ENCODE measurements at places on chromosomes 3 and 15.

DNA sequence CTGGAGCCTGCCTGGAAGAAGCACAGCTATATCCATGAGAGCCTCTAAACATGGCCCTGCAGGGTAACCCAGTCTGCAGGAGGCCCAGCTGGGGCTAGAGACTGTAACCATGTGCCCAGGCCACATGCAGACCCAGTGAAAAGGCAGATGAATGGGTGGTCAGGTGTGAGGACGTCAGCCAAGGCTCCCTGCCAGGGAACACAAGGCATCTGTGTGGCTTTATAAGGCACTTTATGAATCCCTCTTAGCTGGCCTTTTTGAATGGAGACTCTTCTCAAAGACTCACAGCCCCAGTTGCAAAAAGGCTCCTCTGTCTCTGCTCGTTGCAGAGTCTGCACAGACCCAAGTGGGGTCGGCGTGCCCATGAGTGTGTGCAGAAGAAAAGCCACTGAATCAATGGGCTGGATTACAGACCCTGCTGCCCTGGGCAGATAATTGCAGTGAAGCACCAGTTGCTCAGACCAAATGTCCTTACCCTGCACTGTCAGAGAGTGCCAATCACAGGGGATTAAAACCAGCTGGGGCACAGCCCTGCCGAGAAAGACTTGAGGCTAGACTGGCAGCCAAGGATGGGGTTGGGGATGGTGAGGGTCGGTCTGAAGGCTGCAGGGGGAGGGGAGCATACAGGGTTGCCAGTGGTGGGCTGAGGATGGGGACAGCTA is 154.2 kb downstream of the RAB11A start:
- DNase-seq, result no peak

DNA sequence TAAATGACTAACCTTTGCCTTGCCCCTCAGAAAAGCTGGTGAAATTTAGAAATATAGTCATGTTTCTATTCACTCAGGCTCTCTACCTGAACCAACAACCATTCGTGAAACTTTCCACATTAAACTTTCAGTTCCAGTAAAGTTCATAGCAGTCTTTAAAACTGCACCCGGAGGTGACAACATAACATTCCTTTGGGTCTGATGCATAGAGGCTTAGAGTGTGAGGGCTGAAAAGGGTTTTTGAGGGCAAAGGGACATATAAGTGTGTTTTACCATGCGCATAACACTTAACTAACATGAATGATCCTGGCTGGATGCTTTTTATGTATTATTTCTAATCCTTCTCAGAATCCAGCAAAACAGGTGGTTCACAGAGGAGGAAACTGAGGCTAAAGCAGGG is 471.7 kb upstream of the MCTP2 start:
- DNase-seq, result no peak

DNA sequence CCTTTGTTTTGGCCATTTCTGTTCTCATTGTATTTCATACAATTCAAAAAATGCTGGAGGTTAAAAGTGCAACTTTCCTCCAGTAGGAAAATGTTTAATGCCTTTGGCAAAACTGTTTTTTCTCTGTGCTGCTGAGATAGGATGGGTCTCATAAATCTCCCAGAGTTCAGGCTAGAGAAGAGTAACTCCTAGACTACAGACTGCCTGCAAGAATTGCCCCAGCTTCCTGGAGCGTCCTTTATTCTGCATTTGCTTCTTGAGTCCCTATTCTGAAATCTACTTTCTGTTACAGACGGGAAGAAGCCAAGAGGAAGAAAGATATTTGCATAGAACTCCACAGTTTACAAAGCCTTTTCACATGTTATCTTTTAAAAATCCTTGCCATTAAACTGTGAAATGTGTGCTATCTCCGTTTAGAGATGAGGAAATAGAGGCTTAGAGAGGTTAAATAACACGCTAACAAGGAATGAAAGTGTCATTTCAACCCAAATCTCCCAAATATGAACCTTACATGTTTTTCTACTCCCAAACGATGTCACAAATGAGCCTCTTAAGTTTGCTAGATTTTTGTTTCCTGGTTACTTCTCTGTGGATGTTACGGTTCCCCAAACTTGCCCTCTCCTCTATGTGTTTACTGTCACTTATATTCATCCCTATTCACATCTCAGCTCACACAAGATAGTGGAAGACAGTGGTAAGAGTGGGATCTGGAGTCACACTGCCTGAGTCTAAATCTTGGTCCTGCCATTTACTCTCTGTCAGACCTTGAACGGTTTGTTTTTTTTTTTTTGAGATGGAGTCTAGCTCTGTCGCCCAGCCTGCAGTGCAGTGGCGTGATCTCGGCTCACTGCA is 17.4 kb downstream of the NANOGP8 start:
- DNase-seq, result no peak

DNA sequence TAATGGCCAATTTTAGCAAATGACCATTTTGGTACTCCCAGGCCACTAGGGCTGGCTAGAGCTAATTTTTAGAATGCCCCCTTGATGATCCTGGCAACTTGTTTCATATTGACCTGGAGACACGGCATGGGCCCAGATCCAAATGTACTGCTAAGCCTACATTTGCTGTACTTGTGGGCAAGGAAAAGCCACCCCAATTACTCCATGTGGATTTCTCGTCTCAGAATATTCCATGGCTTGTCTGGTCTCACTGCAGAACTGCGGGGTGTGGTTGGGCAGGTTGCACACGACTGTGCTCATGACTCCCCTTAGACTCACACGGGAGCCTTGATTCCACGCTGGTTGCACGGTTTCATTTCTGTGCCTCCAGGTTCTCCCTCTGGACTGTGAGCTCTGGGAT is 140.9 kb downstream of the RPLP1 start:
- DNase-seq, result no peak

- no peak for DNase-seq
These were observed 574.0 kb downstream of the NAALADL2 start for GRCh38 chr3:175433026-175433674.
